ENCODE measurements at places on chromosomes 5 and 9. TPM values are rescaled to one million over a fixed set of nuclear protein-coding genes. Genes with fewer than 3 reads are reported as not detected.

The WWC1 gene
- 1.7 TPM for total RNA-seq

The PHF24 gene
- not detected for total RNA-seq

The HSD17B3 gene
- not detected for total RNA-seq

The SLC1A3 gene
- 0.99 TPM for total RNA-seq

The LCN9 gene
- total RNA-seq = not detected

The ACOT12 gene
- total RNA-seq = not detected

The PHYHD1 gene
- total RNA-seq = 0.50 TPM

The IFNA21 gene
- not detected for total RNA-seq

The HNRNPH1 gene
- 713 TPM for total RNA-seq

The CNTFR gene
- total RNA-seq = not detected

The CDKN2A gene
- 0.57 TPM for total RNA-seq

The SMIM23 gene
- not detected for total RNA-seq

The CLTB gene
- 51.1 TPM for total RNA-seq

The KCNIP1 gene
- total RNA-seq = not detected

The IL3 gene
- total RNA-seq = not detected

The OLFM1 gene
- total RNA-seq = not detected

The PLAC8L1 gene
- total RNA-seq = 0.36 TPM

The DEPDC1B gene
- 35.8 TPM for total RNA-seq

The LTC4S gene
- 0.79 TPM for total RNA-seq

The LCN1 gene
- total RNA-seq = not detected

The RNF208 gene
- total RNA-seq = 4.9 TPM

The FOXD4L4 gene
- not detected for total RNA-seq

The ADGRV1 gene
- total RNA-seq = not detected

The CDC25C gene
- 23.2 TPM for total RNA-seq

The FGD3 gene
- 57.7 TPM for total RNA-seq

The NR6A1 gene
- total RNA-seq = 1.8 TPM

The SYK gene
- total RNA-seq = 0.07 TPM

The CLIC3 gene
- not detected for total RNA-seq

The CDC20B gene
- total RNA-seq = not detected

The WDR38 gene
- total RNA-seq = not detected

The CCL27 gene
- total RNA-seq = 0.69 TPM

The TNFSF8 gene
- 25.9 TPM for total RNA-seq

The S1PR3 gene
- total RNA-seq = 0.91 TPM

The STKLD1 gene
- total RNA-seq = 0.41 TPM

The NEURL1B gene
- total RNA-seq = 0.64 TPM

The FBXO4 gene
- 19.1 TPM for total RNA-seq

The MEGF10 gene
- total RNA-seq = not detected

The TEX48 gene
- not detected for total RNA-seq

The INSL6 gene
- not detected for total RNA-seq

The PHF19 gene
- total RNA-seq = 289 TPM

The CSF2 gene
- 0.30 TPM for total RNA-seq

The ADRB2 gene
- 0.32 TPM for total RNA-seq

The ARL14EPL gene
- not detected for total RNA-seq

The PROB1 gene
- 1.2 TPM for total RNA-seq

Data from activated naive CD4-positive, alpha-beta T cell treated with anti-CD3 and anti-CD28 coated beads for 36 hours (primary cell).